Heart right ventricle (tissue), 16 donors: ENCODE measurements at places on chromosomes 5 and 9.

GRCh38 chr5:143078313-143078712 is 308.1 kb downstream of the ARHGAP26 start:
- DNase-seq, result no peak

DNA sequence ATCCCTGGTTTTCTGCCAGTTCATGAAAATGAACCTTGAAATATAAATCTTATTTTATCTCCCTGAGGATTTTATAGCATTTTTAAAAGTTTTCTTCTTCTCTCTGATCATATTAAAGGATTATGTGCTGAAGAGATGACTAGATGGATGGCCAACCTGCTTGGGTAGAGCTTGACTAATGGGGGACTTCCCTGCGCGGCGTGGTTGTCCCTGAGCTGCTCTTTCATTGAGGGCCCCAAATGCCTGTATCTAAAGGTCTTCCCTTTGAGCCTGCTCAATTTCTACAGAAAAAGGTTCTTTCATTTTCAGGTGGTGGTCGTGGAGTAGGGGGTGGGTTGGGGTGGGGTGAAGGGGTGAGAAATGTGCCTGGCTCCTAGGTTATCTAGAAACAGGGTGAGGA is 20.5 kb upstream of the CDKN2AIPNL start:
- DNase-seq, result no peak

GRCh38 chr9:124258607-124259157 is 933 bp downstream of the NEK6 start:
- DNase-seq, result no peak

- DNase-seq, result no peak
These were observed 346.3 kb downstream of the ENC1 start for GRCh38 chr5:74294231-74294705.

DNA sequence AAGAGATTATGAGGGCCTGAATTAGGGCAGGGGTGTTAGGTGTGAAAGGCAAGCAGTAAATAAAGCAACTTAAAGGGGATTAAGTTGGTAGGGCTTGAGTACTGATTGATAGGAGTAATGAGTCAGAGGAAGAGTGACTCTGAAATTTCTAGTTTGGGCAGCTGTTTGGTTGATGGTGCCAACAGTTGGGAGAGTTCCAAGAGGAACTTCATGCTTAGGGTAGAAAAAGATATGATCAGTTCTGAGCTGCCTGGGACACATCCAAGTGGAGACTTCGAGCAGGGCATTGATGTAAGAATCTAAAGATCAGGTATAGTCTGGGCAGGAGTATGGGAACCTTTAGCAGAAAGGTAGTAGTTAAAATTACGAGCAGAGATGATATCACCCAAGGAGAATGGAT is 10.2 kb downstream of the MAMDC2 start:
- no peak for DNase-seq

- DNase-seq, result no peak
These were observed 5.2 kb upstream of the ARRDC3 start for GRCh38 chr5:91388362-91388761.
